ENCODE measurements at places on chromosomes 5 and 9. TPM values are rescaled to one million over a fixed set of nuclear protein-coding genes. Genes with fewer than 3 reads are reported as not detected.

DNA sequence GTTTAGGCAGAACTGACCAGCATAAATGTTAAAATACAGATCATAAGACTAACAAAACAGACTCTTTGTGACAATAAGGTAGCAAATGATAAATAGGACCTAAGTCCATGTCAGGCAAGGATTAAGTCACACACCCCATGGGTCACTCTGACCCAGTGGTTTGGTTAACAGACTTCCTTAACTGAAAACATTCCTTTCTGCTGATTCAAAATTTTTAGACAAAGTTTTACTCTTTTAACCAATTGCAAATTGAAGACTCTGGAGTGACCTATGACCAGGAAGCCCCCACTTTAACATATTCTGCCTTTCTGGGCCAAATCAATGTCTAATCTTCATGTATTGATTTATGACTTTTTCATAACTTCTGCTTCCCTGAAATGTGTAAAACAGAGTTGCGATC is 4.9 kb upstream of the NXNL2 start:
- peak; percentile 92 for DNase-seq

- peak; percentile 70 for DNase-seq
These were observed 7.7 kb upstream of the NFIB start for GRCh38 chr9:14321517-14322130.

DNA sequence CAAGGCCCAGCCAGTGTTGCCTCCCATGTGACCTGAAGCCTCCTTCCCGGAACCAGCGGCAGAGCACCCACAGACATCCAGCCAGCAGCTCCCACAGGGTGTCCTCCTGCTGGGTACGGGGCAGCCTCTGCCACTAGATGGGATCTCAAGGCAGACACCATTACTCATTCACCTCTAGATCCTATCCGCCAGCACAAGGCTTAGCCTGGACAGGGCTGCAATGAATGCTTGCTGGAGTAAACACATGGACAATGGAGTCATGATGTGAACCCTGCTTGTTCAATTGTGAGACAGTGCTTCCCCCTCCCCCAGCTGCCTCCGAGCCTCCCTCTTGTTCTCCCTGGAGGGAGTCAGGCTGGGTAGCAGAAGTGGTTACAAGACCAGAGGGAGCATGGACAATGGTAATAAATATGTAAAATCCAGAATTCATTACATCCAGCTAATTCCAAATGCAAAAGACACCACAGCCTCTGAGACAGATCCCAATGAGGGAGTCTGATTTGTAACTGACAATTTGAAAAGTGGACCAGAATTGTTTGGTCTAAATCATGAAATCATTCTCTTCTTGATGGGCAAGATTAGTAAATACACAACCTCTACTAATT is 132.0 kb downstream of the CRB2 start:
- no peak for DNase-seq

Gene PDLIM4
- 37.3 TPM for total RNA-seq

DNA sequence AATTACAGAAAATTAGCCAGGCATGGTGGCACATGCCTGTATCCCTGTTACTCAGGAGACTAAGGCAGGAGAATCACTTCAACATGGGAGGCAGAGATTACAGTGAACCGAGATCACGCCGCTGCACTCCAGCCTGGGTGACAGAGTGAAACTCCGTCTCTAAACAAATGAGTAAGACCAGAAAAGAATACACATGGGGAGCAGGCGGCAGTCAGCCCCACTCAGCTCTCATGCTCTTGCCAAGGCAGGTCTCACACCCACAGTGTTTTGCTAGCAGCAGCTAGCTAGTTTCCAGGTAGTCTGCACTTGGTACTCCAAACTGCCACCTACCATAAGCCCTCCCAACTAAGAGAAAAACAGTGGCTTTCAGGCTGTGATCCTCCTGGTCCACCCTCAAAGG is 722.3 kb upstream of the CTNND2 start:
- DNase-seq = no peak

DNA sequence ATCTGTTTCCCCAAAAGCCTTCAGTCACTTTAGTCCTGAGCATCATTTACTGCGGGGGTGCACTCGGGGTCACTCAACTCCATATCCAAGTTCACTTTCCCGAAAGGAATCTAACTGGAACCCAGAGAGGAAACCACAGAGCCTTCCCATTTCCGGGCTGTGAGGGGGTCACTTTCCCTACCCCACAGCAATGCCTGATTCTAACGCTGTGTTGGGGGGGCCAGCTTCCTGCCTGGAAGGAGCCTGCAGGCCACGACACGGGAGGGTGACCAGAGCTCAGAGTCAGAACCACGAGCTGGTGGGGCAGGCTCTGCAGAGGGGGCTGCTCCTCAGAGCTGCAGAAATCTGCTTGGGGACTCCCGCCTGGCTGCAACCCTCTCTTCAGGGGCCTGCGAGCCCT is 20.3 kb downstream of the BRD9 start:
- no peak for DNase-seq
